ENCODE measurements at places on chromosomes 1 and 21. TPM values are rescaled to one million over a fixed set of nuclear protein-coding genes. Genes with fewer than 3 reads are reported as not detected.

The PRKAA2 gene
- polyA plus RNA-seq, result not detected

The SELP gene
- polyA plus RNA-seq, result 2.7 TPM

The MROH7 gene
- polyA plus RNA-seq, result not detected

The UBL4B gene
- not detected for polyA plus RNA-seq

The MFAP2 gene
- polyA plus RNA-seq, result 0.39 TPM

The ARHGAP30 gene
- 213 TPM for polyA plus RNA-seq

The CFAP141 gene
- not detected for polyA plus RNA-seq

The NENF gene
- polyA plus RNA-seq, result 49.9 TPM

The GRIK3 gene
- not detected for polyA plus RNA-seq

The C1orf87 gene
- polyA plus RNA-seq, result not detected

The F5 gene
- 0.06 TPM for polyA plus RNA-seq

The PAX7 gene
- polyA plus RNA-seq, result not detected

The MRPS14 gene
- polyA plus RNA-seq, result 49.4 TPM

The PTPN7 gene
- 91.4 TPM for polyA plus RNA-seq

The AIRE gene
- 0.22 TPM for polyA plus RNA-seq

The LEFTY1 gene
- 0.21 TPM for polyA plus RNA-seq

The RNU1-2 gene
- polyA plus RNA-seq, result not detected

The LPAR3 gene
- 1.5 TPM for polyA plus RNA-seq

The CGN gene
- polyA plus RNA-seq, result 0.36 TPM

The EPS15 gene
- polyA plus RNA-seq, result 59.6 TPM

The PDE9A gene
- polyA plus RNA-seq, result 1.7 TPM

The SAMD13 gene
- 0.48 TPM for polyA plus RNA-seq

All from CD8-positive, alpha-beta memory T cell (primary cell).